ENCODE measurements at places on chromosomes 5 and 9. TPM values are rescaled to one million over a fixed set of nuclear protein-coding genes. Genes with fewer than 3 reads are reported as not detected.

DNA sequence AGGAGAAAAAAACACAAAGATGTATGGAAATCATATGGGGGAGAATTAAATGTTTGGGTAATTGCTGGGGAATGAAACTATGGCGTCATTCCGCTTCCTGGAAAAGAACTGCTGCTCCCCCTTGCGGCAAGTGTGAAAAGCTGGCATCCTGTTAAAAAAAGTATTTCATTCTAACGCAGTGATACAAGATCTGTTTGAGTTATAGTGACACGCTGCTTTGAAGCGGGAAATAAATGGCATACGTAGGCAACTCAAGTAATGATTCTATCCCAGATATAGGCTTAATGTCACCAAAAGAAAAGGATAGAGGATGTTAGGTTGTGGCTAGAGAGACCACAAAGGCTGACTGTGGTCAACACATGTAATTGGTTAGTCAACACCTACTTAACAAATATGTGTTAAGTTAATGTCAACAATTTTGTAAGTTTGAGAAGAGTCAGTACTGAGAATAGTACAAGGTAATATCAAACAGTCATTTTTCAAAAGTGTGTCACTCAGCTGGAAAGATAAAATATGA lies 70.2 kb upstream of the ALDH1A1 start:
- no peak overlapping the region for H3K4me3 ChIP-seq
- H3K4me1 ChIP-seq, result peaks cover 9% of the 10 kb centered on the region
- H3K36me3 ChIP-seq, result no peaks in the 10 kb centered on the region
- peak; percentile 56 for DNase-seq

- H3K4me3 ChIP-seq, result no peak overlapping the region
- no peak overlapping the region for H3K27ac ChIP-seq
- no peaks in the 10 kb centered on the region for H3K4me1 ChIP-seq
Observed at GRCh38 chr9:109273869-109274268, 47.0 kb downstream of the EPB41L4B start.

- H3K4me3 ChIP-seq, result no peak overlapping the region
- no peaks in the 10 kb centered on the region for H3K36me3 ChIP-seq
- no peaks in the 10 kb centered on the region for H3K27me3 ChIP-seq
- H3K27ac ChIP-seq, result no peak overlapping the region
- DNase-seq, result no peak
Observed at GRCh38 chr9:13992138-13993088, 321.5 kb downstream of the NFIB start.

Gene REXO4
- 21.2 TPM for total RNA-seq

Gene RNF180
- total RNA-seq, result not detected

DNA sequence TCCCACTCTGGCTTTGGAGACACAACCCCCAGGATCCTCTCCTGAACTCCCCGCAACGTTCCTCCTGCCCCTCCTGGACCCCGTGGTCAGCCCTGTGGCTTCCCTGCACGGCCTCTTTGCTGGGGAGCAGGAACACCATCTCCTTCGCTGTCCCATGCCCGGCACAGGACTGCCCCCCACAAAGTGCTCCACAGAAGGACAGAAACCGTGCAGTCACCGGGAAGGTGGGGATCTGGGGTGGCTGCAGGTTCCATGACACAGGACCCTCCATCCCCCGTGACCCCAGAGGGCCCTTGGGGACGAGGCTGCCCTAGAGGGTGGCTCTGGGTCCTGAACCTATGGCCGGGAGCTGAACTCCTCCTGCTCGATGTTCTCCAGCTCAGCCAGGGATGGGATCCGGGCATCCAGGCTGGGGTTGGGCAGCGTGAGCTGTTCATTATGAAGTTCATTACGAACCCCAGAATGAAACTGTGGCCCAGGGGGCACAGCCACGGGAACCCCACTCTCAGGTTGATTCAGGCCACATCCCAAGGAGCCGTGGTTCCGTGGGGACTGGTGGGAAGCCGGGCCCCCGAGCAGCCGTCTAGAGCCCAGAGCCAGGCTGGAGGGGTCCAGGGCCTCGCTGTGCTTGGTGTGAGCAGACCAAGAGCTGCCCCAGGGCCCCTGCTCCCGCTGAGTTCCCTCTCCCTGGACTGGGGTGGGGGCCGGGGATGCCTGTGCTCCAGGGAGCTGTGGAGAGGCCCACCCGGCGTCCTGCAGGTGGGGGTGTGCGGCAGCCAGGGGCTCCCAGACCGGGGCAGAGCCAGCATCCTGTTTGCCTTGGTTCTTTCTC lies 684 bp upstream of the SLC6A19 start:
- no peak for DNase-seq
- H3K27me3 ChIP-seq, result peaks cover 6% of the 10 kb centered on the region
- no peaks in the 10 kb centered on the region for H3K36me3 ChIP-seq

DNA sequence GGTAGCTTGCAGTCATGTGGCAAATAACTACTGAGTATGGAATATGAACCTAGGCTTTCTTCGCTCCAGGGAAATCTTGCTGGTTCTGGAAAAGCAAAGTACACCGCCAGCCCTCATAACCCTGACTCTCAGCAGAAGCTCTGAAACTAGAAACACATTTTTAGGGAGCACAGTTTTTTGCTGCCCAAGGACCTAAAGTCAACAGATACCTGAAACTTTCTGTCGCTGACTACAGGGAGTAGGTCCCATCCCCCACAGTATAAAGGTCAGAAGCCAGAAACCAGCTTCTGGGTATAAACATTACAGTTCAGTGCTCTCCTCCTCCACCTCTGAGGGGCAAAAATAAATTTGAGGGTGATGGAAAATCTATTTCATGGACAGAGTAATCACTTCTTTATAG lies 3.0 kb downstream of the ATOX1 start:
- H3K4me3 ChIP-seq, result no peak overlapping the region
- H3K4me1 ChIP-seq, result peaks cover 40% of the 10 kb centered on the region
- H3K27ac ChIP-seq, result no peak overlapping the region
- no peaks in the 10 kb centered on the region for H3K27me3 ChIP-seq
- no peak for DNase-seq
- H3K36me3 ChIP-seq, result peaks cover 16% of the 10 kb centered on the region

- no peaks in the 10 kb centered on the region for H3K27me3 ChIP-seq
- H3K4me3 ChIP-seq, result no peak overlapping the region
- no peak for DNase-seq
- peaks cover 25% of the 10 kb centered on the region for H3K36me3 ChIP-seq
- H3K4me1 ChIP-seq, result peaks cover 31% of the 10 kb centered on the region
Observed at GRCh38 chr5:137736496-137736895, 607 bp upstream of the KLHL3 start.

DNA sequence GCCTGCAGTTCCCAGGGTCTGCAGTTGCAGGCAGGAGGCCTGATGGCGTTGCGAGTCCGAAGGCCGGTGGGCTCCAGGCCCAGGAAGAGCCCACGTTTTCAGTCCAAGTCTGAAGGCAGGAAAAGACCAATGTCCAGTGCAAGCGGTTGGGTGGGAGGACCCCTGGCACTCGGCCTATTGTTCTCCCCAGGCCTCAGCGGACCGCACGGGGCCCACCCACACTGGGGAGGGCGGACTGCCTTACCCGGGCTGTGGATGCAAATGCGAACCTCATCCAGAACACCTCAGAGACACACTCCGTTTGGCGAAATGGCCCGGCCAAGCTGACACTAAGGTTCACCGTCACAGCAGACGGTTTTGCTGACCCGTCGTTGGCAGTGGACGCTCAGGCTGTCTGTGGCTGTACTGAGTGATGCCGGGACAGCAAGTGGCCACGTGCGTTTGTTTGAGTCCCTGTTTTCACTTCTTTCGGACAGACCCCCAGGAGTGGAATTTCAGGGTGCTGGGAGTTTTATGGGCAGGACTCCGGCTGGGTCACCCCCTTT lies 10.2 kb upstream of the SEC16A start:
- DNase-seq, result no peak
- H3K4me1 ChIP-seq, result no peaks in the 10 kb centered on the region
- no peaks in the 10 kb centered on the region for H3K27me3 ChIP-seq
- peaks cover 4% of the 10 kb centered on the region for H3K36me3 ChIP-seq
- H3K27ac ChIP-seq, result no peak overlapping the region
- no peak overlapping the region for H3K4me3 ChIP-seq

GRCh38 chr9:127493592-127494303 lies 42.4 kb downstream of the LRSAM1 start:
- DNase-seq, result no peak
- H3K4me3 ChIP-seq, result no peak overlapping the region
- H3K4me1 ChIP-seq, result peaks cover 7% of the 10 kb centered on the region
- H3K27ac ChIP-seq, result no peak overlapping the region
- H3K27me3 ChIP-seq, result no peaks in the 10 kb centered on the region
- peaks cover 8% of the 10 kb centered on the region for H3K36me3 ChIP-seq

Gene AMBP
- not detected for total RNA-seq

DNA sequence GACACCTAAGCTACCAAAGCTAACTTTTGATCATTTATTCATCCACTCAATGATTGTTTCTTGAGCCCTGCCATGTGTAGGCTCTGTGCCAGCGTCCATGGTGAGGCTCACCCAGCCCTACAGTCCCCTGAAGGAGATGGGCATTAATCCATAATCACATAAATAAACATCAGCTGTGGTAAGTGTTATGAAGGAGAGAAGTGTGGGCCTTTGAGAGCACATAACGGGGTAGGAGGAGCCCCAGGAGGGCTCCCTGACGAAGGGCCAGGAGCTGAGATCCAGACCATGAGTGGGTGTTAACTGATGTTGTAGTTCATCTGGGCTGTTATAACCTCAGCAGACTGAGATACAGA lies 53.9 kb upstream of the AFAP1L1 start:
- H3K27me3 ChIP-seq, result no peaks in the 10 kb centered on the region
- H3K36me3 ChIP-seq, result no peaks in the 10 kb centered on the region
- no peaks in the 10 kb centered on the region for H3K4me1 ChIP-seq

DNA sequence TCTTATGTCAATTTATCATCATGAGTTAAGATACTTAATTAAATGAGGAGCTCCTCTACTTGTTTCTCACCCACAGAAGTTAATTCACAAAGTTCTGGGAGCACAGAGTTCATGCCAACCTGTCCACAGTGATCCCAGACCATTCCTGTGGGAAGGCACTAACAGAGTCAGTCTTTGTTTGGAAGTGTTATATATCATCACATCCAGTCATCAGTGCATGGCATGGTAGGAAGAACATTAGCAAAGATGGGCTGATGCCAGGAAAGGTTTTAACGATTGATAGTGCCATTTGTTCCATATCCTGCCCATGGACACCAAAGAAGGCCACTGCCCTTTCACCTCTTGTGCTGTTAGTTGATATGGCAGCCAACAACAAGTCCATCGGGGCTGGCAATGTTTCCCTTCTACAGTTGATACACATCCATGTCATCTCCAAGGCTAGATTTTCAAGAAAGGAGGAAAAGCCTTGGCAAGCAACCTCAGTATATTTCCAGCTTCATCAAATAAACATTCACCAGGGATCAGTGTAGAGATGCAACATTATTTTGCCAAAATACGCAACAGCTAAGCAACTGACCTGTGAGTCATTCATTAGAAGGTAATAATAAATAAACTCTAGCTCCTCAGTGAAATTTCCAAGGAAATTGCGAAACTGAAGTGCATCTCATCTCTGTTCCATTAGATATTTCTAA lies 169.6 kb downstream of the RORB start:
- no peak overlapping the region for H3K27ac ChIP-seq
- no peaks in the 10 kb centered on the region for H3K36me3 ChIP-seq
- H3K4me3 ChIP-seq, result no peak overlapping the region
- no peaks in the 10 kb centered on the region for H3K27me3 ChIP-seq
- no peaks in the 10 kb centered on the region for H3K4me1 ChIP-seq
- no peak for DNase-seq

Gene BNC2
- total RNA-seq, result not detected

Gene GHR
- not detected for total RNA-seq

GRCh38 chr5:19411936-19412335 lies 576.1 kb downstream of the CDH18 start:
- no peaks in the 10 kb centered on the region for H3K4me1 ChIP-seq
- DNase-seq, result no peak
- H3K4me3 ChIP-seq, result no peak overlapping the region
- no peak overlapping the region for H3K27ac ChIP-seq

Gene DAB2IP
- not detected for total RNA-seq

DNA sequence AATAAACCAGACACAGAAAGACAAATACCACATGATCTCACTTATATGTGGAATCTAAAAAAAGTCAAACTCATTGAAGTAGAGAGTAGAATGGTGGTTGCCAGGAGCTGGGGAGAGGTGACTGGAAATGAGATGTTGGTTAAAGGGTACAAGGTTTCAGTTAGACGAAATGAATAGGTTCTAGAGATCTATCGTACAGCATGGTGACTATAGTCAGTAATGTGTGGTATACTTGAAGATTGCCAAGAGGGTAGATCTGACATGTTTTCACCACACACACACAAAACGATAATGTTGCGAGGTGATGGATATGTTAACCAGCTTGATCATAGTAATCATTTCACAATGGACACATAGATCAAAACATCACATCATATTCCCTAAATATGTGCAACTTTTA lies 46.4 kb downstream of the FGF1 start:
- no peak overlapping the region for H3K4me3 ChIP-seq
- H3K27me3 ChIP-seq, result peaks cover 12% of the 10 kb centered on the region
- H3K36me3 ChIP-seq, result no peaks in the 10 kb centered on the region
- peaks cover 2% of the 10 kb centered on the region for H3K4me1 ChIP-seq

DNA sequence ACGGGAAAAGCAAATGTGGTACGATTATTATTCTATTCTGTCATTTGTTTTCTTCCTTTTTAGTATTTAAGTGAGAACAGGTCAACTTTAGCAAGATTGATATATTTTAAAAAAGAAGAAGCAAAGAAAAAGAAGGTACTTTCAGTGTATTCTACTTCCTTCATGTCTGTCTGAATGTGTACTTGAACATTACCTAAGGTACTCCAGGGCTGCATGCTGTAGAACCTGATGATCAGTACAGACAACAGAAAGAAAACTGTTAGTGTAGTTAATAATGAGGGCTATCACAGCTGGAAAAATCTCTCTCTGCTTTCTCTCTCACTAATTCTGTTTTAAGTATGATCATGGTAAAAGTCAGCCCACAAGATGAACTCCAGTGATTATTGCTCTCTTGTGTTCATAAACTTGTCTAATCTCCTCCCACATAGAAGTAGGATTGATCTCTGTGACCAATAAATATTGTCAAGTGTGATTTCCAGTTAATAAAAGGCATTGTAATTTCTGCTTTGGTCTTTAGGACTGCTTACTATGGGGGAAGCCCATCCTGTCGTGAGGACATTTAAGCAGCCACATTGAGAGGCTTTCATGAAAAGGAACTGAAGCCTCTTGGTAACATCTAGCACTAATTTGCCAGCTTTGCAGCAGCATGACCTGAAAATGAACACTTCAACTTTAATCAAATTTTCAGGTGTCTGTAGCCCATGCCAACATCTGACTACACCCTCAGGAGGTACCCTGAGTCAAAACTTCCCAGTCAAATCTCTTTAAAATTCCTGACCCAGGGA lies 864.0 kb upstream of the ACO1 start:
- H3K4me3 ChIP-seq, result no peak overlapping the region
- no peaks in the 10 kb centered on the region for H3K4me1 ChIP-seq
- no peaks in the 10 kb centered on the region for H3K36me3 ChIP-seq
- no peak for DNase-seq

Gene SPINK13
- not detected for total RNA-seq

Gene SYNPO
- total RNA-seq, result 0.08 TPM

GRCh38 chr9:14793389-14793788 lies 70.9 kb upstream of the CER1 start:
- no peak for DNase-seq
- H3K27me3 ChIP-seq, result peaks cover 3% of the 10 kb centered on the region
- no peak overlapping the region for H3K4me3 ChIP-seq
- H3K27ac ChIP-seq, result no peak overlapping the region
- H3K4me1 ChIP-seq, result no peaks in the 10 kb centered on the region

Data from activated CD4-positive, alpha-beta T cell treated with anti-CD3 and anti-CD28 coated beads, Interleukin-2, amount 10 ng/mL, durations not matched to agents 7 days and 5 days (primary cell).